ENCODE measurements at places on chromosomes 4 and X. TPM values are rescaled to one million over a fixed set of nuclear protein-coding genes. Genes with fewer than 3 reads are reported as not detected.

Gene TRIM60
- not detected for total RNA-seq

Gene RBMXL3
- not detected for total RNA-seq

DNA sequence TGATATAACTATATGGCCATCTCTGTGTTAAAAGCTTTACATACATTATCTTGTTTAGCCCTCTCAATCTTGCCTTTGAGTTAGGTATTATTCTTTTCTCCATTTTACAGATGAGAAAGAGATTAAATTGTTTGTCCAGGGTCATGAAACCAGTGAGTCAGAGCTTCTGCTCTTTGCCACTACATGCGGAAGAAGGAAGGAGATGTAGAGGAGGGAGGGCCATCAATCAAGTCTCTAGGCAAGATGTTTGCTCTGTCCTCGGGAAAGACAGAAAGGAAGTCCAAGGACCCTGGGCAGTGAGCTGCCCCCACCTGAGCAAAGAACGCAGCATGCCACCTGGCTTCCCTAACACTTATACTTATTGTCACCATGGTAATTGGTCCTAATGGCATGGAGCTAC is 133.7 kb upstream of the IL1RAPL2 start:
- H3K27ac ChIP-seq = no peak overlapping the region
- no peak for DNase-seq
- H3K4me1 ChIP-seq = no peaks in the 10 kb centered on the region
- H3K36me3 ChIP-seq = no peaks in the 10 kb centered on the region
- H3K27me3 ChIP-seq = no peaks in the 10 kb centered on the region

- H3K36me3 ChIP-seq = no peaks in the 10 kb centered on the region
- H3K4me1 ChIP-seq = no peaks in the 10 kb centered on the region
- no peaks in the 10 kb centered on the region for H3K27me3 ChIP-seq
- no peak overlapping the region for H3K27ac ChIP-seq
- H3K4me3 ChIP-seq = no peak overlapping the region
Observed at GRCh38 chrX:15906041-15906943, 51.7 kb upstream of the AP1S2 start.

Gene KCNE5
- total RNA-seq = not detected

GRCh38 chr4:185269286-185269685 is 59.9 kb downstream of the SNX25 start:
- DNase-seq = no peak
- no peak overlapping the region for H3K4me3 ChIP-seq
- peaks cover 4% of the 10 kb centered on the region for H3K4me1 ChIP-seq

Gene FDCSP
- not detected for total RNA-seq

Gene PIGA
- 29.4 TPM for total RNA-seq

DNA sequence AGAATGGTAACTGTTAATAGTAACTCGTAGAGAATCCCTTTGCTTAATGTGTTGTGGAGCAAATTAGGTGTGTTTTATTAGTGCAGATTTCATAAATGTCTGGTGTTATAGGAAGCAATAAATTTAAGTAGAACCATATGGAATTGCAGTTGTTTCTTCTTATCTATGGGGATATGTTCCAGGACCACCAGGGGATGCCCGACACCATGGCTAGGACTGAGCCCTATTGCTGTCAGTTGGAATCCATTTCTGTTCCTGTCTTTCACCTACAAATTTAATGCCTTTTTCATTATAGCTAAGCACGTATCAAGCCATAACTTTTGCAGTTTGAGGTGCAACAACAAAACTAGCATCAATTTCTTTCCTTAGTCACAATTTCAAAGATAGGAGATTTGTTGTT is 72.5 kb downstream of the DDIT4L start:
- DNase-seq = no peak
- H3K27me3 ChIP-seq = no peaks in the 10 kb centered on the region
- no peak overlapping the region for H3K4me3 ChIP-seq
- no peaks in the 10 kb centered on the region for H3K4me1 ChIP-seq

Gene PAGE4
- not detected for total RNA-seq

- no peaks in the 10 kb centered on the region for H3K27me3 ChIP-seq
- H3K4me3 ChIP-seq = no peak overlapping the region
- H3K36me3 ChIP-seq = no peaks in the 10 kb centered on the region
Observed at GRCh38 chr4:72275381-72275780, 243.6 kb downstream of the NPFFR2 start.

GRCh38 chr4:102754044-102754443 is 6.7 kb downstream of the MANBA start:
- peaks cover 28% of the 10 kb centered on the region for H3K4me1 ChIP-seq
- H3K36me3 ChIP-seq = no peaks in the 10 kb centered on the region
- no peak for DNase-seq
- no peak overlapping the region for H3K27ac ChIP-seq
- no peak overlapping the region for H3K4me3 ChIP-seq

DNA sequence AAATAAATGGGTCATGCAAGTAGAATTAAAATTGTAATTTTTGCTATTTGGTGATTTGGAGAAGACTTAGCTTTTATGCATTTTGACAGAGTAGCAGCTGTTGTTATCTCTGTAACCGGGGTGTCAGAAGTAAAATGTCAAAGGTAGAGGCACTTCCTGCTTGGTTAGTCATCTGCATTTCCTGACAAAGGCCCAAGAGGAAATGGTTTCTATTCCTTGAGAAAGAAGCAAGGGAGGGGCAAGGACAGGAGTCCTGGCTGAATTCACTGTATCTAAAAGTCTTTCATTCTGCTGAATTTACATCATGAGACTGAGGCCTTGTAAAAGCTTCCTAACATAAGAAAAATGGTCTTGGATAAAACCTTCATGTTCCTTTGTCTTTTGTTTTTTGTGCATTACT is 550.9 kb upstream of the BOD1L1 start:
- peaks cover 12% of the 10 kb centered on the region for H3K4me1 ChIP-seq
- no peak for DNase-seq
- H3K4me3 ChIP-seq = no peak overlapping the region

Gene SYNPO2
- 38.9 TPM for total RNA-seq

Gene CXorf65
- total RNA-seq = not detected

Gene WAS
- 25.3 TPM for total RNA-seq

Gene MAGED1
- total RNA-seq = 66.3 TPM

GRCh38 chr4:1658146-1658545 is 26.0 kb downstream of the FAM53A start:
- H3K4me1 ChIP-seq = no peaks in the 10 kb centered on the region
- no peaks in the 10 kb centered on the region for H3K36me3 ChIP-seq
- no peak overlapping the region for H3K27ac ChIP-seq
- H3K4me3 ChIP-seq = no peak overlapping the region
- no peak for DNase-seq
- H3K27me3 ChIP-seq = no peaks in the 10 kb centered on the region

DNA sequence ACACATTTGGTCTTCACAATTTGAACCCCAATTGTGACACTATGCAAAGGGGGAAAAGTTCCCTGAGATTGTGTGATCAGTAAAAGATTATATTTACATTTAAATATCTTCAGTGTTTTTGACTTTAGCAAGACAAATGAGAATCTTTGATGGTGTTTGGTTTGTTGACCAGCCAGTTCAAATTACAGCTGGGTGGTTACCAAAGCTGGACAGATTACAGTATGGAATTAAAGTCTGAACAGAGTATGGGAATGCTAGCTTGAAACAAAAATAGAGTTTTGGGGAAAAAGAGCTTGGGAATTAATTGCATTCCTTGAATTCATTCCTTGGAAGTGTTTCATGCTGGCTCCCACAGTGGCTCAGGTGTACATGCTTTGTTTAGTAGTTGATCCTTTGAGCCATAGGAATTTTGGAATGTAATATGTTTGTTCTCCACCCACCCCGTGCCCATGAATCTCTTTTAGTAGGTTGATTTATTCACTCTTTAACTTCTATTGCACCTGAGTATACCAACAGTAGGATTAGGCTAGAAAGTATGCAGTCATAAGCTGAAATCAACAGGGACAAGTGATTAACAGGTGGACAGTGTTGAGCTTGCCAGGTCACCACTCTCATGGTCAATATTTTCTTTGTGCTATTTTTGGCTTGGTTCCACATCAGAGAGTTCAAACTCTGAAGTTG is 81.1 kb upstream of the HELT start:
- H3K4me1 ChIP-seq = no peaks in the 10 kb centered on the region
- no peak overlapping the region for H3K4me3 ChIP-seq
- peaks cover 6% of the 10 kb centered on the region for H3K27me3 ChIP-seq
- no peak for DNase-seq
- no peaks in the 10 kb centered on the region for H3K36me3 ChIP-seq
- H3K27ac ChIP-seq = no peak overlapping the region

- no peak overlapping the region for H3K27ac ChIP-seq
- no peak overlapping the region for H3K4me3 ChIP-seq
- no peaks in the 10 kb centered on the region for H3K27me3 ChIP-seq
- H3K4me1 ChIP-seq = peaks cover 39% of the 10 kb centered on the region
Observed at GRCh38 chr4:41133454-41134018, 80.8 kb downstream of the APBB2 start.

Gene GPR78
- 0.23 TPM for total RNA-seq

Gene SYN1
- 0.75 TPM for total RNA-seq

- peak overlapping the region; percentile 98 for H3K27ac ChIP-seq
- peak overlapping the region; percentile 92 for H3K4me3 ChIP-seq
- no peaks in the 10 kb centered on the region for H3K36me3 ChIP-seq
- DNase-seq = peak; percentile 74
Observed at GRCh38 chr4:54063737-54064316, 578 bp downstream of the CHIC2 start.

- DNase-seq = no peak
- H3K36me3 ChIP-seq = peaks cover 7% of the 10 kb centered on the region
- H3K4me3 ChIP-seq = no peak overlapping the region
- H3K27me3 ChIP-seq = no peaks in the 10 kb centered on the region
Observed at GRCh38 chrX:41522081-41522480, 74.9 kb downstream of the NYX start.

GRCh38 chr4:15478724-15479088 is 9.0 kb downstream of the CC2D2A start:
- H3K27me3 ChIP-seq = no peaks in the 10 kb centered on the region
- H3K4me3 ChIP-seq = peak overlapping the region; percentile 57
- H3K36me3 ChIP-seq = no peaks in the 10 kb centered on the region

- H3K4me3 ChIP-seq = no peak overlapping the region
- no peaks in the 10 kb centered on the region for H3K36me3 ChIP-seq
- peak; percentile 56 for DNase-seq
Observed at GRCh38 chrX:153669174-153669890, 4.3 kb downstream of the PNCK start.

- no peaks in the 10 kb centered on the region for H3K4me1 ChIP-seq
- H3K4me3 ChIP-seq = no peak overlapping the region
- no peak for DNase-seq
- no peak overlapping the region for H3K27ac ChIP-seq
Observed at GRCh38 chr4:148845609-148846008, 403.4 kb upstream of the NR3C2 start.

- no peak for DNase-seq
- H3K27me3 ChIP-seq = no peaks in the 10 kb centered on the region
- no peaks in the 10 kb centered on the region for H3K4me1 ChIP-seq
- no peak overlapping the region for H3K4me3 ChIP-seq
Observed at GRCh38 chr4:164572877-164573279, 181.1 kb upstream of the SMIM31 start.

Gene GABRQ
- total RNA-seq = not detected

Gene DCAF4L1
- total RNA-seq = 0.38 TPM

Gene ZAR1
- total RNA-seq = 0.55 TPM

- H3K27ac ChIP-seq = no peak overlapping the region
- no peaks in the 10 kb centered on the region for H3K27me3 ChIP-seq
- no peaks in the 10 kb centered on the region for H3K36me3 ChIP-seq
- H3K4me3 ChIP-seq = no peak overlapping the region
- no peaks in the 10 kb centered on the region for H3K4me1 ChIP-seq
- no peak for DNase-seq
Observed at GRCh38 chrX:133249266-133250058, 31.3 kb upstream of the TFDP3 start.

Gene C1QTNF7
- 15.1 TPM for total RNA-seq

Gene SPANXA2
- total RNA-seq = not detected

Gene SOD3
- total RNA-seq = 198 TPM

DNA sequence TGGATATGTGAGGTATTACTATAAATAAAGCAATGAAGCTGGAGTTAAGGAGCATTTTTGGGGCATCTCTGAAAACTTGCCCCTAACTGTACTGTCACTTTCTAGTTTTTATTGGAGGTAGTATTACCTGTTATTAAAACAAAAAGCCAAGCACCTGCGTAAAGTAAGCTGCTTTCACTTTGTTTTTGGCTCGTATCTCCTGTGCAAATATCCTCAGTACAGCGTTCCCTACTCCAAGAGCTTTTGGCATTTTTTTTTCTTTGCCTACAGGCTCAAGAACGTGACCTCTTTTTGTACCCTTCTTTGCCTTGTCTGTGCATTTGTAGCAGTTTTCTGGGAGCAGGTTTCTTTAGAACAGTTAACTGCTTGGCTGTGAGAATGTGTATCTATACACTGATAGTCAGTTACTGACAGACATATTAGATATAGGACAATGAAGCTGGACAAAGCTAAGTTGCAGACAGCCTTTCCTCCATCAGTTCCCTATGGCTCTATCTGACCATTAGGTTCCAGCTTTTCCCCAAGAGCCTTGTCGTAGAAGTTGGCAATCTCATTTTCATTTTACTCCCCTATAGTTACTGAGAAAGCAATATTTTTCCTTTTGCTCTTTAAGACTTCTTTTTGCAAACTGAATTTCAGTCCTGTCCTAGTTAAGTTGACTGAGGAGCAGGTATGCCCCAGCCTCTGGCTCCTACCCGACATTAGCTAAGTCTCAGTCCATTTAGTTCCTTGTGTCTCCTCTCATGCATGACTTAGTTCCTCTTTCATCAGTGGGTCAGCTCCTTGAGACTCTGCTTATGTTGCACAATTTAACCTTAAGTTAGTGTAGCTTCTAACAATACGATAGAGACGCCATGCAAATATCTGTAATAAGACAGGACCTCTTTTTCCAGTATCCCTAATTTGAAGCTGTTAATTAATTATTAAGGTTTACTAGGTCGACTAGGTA is 71.5 kb upstream of the HPRT1 start:
- H3K4me1 ChIP-seq = no peaks in the 10 kb centered on the region
- no peaks in the 10 kb centered on the region for H3K27me3 ChIP-seq
- H3K27ac ChIP-seq = no peak overlapping the region
- DNase-seq = no peak

Gene NLRP2B
- not detected for total RNA-seq

DNA sequence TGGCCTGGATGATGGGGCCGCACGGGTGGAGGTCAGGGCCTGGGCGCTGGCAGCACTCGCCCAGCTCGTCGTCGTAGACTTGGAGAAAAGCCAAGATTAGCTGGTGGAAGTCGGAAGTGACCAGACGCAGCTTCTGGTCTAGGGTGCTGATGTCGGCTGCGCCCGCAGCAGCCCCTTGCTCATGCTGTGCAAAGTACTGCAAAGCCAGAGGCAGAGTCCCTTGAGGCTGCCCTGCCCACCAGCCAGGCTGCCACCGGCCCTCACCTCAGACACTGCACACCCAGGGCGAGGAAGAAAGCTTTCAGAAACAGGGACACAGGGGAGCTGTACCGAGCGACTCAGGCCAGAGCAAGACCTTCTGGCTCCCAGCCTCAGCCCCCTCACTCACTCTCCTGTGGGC is 9.7 kb upstream of the TREX2 start:
- no peaks in the 10 kb centered on the region for H3K36me3 ChIP-seq
- H3K27me3 ChIP-seq = no peaks in the 10 kb centered on the region
- H3K27ac ChIP-seq = no peak overlapping the region
- H3K4me1 ChIP-seq = no peaks in the 10 kb centered on the region
- H3K4me3 ChIP-seq = no peak overlapping the region
- DNase-seq = no peak
